ENCODE measurements at places on chromosomes 16 and 17. TPM values are rescaled to one million over a fixed set of nuclear protein-coding genes. Genes with fewer than 3 reads are reported as not detected.

The MLKL gene
- total RNA-seq: 37.5 TPM

The RARA gene
- 54.1 TPM for total RNA-seq

The ANKFN1 gene
- total RNA-seq: not detected

The HBA2 gene
- total RNA-seq: not detected

The LPCAT2 gene
- total RNA-seq: 0.47 TPM

The CHRNE gene
- total RNA-seq: 0.64 TPM

The CLEC18C gene
- 0.96 TPM for total RNA-seq

The MYO15A gene
- total RNA-seq: 1.6 TPM
